ENCODE measurements at places on chromosomes 5 and 9.

DNA sequence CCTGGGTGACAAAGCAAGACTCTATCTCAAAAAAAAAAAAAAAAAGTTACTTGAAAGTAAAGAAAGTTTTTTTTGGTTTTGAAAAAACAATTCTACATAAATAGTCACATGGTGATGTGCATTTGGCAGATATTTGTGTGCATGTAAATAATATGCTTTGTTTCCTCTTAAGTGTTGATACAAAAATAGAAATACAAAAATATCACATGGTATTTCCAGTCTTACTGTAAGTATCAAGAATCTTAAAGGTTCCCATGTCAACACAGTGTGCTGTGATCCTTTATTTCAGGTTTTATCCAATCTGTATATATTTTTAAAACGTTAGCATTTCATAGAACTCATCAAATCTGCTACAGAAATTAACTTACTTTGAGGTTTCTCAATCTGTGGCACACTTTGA, 521.9 kb downstream of the TLE4 start:
- no peak for DNase-seq

- no peak for DNase-seq
These were observed 4.2 kb downstream of the B4GALT7 start for GRCh38 chr5:177604116-177604521.

GRCh38 chr5:142572006-142572405, 113.9 kb downstream of the FGF1 start:
- no peak for DNase-seq

DNA sequence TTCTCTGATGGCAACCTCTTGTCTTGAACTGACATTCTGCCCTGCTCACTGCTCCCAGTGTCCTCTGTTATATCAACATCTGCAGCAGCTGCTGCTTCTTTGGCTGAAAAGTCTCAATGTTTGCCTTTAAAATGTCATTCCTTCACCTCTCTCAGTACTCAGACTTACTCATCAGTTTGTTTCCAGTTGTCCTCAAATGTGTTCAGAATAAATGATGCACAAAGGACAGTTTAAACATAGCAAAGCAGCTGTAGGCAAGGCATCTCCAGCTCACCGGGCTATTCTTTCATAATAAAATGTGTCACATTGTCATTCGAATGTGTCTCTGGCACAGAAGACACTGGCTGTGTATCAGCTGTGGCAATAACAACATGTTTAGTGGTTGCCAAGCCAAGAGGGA, 590.9 kb upstream of the ZNF608 start:
- DNase-seq, result no peak

All from stimulated activated CD4-positive, alpha-beta T cell treated with anti-CD3 and anti-CD28 coated beads, Interleukin-15, amount 100 ng/mL, for 1 hour (primary cell).